ENCODE measurements at places on chromosomes 6 and 20.

DNA sequence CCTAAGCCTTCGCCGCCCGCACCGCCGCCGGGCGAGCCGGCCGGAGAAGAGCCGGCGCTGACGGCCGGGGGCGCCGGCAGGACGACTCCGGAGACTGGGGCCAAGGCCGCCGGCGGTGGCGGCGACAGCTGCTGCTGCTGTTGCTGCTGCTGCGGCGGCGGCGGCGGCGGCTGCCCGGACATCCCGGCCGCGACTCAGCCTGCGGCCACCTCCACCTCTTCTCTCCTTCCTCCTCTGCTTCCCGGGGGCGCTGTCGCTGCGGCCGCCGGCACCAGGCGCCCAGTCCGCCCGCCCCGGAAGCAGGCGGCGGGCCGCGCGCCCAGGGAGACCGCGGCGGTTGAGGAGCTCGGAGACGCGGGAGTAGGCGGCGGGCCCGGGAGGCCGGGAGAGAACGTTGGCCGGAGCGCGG lies 307 bp downstream of the RANBP9 start:
- peak; percentile 78 for DNase-seq

DNA sequence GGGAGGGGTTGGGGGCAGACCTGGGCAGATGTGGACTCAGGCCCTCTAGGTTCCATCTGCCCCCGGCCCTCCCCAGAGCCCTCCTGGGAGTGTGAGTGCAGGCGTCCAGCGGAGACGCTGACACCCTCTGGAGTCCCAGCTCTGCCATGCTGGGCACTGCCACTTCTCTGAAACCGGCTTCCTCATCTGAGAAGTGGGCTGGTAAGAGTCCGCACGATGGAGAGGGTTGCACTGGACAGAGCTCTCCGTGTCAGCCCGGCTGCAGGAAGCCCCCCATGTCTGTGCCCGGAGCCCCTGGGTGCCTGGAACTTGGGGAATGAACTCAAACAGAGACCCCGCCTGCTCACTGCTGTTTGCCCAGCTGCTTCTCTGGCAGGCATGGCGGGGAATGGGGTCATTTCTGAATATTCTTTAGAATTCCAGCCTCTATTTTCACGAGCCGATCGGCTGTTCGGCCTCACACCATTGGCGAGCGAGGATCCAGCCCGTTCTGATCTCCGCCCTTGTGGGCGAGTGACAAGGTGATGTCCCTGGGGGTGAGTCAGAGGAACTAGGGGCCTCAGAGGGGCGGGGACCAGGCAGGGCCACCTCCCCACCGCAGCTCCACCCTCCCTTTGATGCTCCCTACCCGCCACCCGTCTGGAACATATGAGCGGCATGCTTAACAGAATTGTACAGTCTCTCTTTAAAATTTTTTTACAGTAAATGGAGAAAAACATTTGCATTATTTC lies 47.8 kb upstream of the GATA5 start:
- no peak for DNase-seq

GRCh38 chr6:36360241-36361054 lies 23.8 kb upstream of the BNIP5 start:
- DNase-seq: peak; percentile 61

DNA sequence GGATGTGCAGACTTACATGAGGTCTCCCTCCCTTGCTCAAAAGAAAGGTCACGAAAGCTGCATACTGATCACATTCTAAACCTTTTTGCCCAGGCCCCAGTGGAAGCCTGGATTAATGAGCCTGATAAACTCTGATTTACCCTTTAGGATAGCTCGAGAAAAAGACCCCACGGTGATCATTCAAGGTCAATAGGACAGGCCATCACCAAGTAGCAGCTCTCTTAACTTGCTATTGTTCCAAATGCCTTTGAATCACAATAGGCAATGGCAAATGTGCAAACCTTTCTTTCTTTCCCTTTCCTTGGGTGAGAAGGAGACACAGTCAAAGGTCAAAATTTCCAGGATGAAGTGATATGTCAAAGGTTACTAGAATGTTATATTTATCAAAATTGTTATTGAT lies 327.3 kb downstream of the HDGFL1 start:
- no peak for DNase-seq

DNA sequence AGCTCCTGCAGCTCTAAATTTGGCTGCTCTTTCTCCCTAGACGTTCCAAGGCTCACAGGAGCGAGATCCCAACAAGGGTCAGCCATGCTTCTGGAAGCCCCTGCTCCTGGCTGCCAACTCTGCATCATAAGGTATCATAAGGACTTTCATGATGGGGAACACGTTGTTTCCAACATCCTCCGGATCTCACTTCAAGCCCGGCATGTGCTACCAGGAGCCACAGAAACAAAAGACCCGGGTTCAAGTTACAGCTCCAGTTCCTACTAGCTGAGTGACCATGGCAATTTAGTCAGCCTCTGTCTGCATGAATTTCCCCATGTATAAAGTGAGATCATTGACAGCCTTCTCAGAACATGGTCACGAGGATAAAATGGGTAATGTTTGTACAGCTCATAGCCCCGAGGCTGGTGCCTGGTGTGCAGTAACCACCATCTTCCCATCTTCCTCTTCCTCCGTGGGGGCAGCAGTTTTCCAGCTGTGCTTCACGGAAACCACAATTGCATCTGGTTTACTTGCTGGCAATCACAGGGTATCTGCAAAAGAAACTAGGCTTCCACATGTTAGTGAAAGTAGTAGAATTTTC lies 209.0 kb upstream of the ECI2 start:
- no peak for DNase-seq

DNA sequence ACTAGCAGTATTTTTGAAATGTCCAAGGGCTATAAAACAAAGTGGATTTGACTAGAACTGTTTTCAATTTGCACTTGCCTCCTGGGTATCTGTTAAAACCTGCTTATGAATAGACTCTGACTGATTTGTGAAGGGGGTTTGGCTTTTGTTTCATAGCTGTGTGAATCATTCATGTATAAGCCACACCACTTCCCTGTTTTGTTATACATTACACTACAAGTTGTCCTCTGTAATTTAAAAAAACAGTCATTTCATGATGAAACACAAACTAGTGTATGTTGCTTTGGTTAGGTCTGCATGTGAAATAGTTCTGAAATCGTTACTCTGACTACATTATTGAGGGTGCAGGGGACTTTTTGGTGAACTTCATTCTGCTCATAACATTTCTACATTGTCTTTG lies 121.7 kb downstream of the NKAIN2 start:
- no peak for DNase-seq

DNA sequence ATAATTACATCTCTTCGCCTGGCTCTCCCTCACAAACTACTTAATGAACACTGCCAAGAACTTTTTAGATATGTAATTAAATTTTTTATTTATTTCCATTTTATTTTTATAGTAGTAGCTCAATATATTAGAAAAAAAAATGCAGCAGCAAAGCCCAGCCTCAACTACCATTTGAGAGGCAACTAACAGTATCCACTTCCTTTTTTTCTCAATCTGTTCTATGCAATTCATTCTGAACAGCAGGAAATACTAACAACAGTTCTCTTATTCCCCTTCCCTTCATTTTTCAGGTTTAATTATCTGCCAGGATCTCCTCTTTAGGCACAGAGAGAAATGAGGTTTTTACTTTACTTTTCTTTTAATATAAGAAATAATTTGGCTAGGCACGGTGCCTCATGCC lies 112.7 kb downstream of the ZNF217 start:
- DNase-seq: no peak

GRCh38 chr6:152170702-152171667 lies 363.5 kb downstream of the ESR1 start:
- DNase-seq: peak; percentile 57

DNA sequence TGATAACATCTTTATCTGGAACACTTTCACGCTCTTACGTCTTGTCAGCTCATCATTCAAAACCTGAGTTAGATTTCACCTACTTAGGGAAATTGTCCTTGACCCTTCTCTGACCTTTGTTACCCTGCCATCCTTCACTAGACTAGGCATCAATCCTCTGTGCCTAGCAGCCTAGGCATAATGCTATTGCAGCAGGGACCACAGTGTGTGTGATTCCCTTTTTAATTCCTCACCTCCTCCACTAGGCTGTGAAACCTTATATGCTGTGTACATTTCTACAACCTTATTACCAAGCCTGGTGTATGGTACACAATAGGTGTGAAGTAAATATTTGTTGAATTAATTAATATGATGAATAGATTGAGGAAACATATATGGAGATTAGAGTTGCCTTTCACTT lies 66.7 kb upstream of the DEFB112 start:
- DNase-seq: no peak

DNA sequence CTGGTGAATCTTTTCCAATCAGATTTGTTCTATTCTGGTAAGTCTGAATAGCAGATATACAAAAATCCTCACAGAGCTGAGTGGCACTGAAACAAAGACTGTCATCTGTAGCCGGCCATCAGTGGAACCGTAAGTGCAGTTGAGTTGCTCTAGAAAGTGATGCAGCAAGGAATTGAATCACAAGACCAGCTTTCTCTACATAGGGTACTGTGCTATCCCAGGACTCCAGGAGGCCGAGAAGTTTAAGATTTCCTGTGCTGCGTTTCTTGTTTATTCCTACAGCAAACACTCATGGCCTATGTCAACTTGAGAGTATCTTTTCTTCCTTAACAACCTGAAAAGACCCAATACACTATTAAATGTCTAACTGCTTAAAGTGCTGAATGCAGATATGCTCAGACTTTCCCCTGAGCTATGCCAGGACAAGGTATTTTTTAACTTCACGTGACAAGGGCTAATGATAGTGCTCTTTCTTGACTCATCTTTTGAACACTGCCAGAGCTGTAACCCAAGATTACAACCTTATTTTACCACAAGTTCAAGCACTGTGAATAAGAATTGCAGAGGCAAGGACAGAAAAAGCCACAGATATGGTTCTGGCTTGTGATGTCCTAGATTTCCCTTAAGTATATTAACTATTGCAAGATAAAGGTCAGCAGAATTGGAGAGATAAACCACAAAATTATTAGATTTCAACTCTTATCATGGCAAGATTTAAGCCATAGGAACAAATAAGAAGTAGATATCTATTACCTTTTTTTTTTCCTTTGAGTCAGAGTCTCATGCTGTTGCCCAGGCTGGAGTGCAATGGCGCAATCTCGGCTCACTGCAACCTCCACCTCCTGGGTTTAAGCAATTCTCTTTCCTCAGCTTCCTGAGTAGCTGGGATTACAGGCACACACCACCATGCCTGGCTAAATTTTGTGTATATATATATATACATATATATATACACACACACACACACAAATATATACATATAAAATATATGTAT lies 71.6 kb downstream of the GJA1 start:
- no peak for DNase-seq

GRCh38 chr6:21263531-21264287 lies 329.8 kb upstream of the SOX4 start:
- DNase-seq: no peak

DNA sequence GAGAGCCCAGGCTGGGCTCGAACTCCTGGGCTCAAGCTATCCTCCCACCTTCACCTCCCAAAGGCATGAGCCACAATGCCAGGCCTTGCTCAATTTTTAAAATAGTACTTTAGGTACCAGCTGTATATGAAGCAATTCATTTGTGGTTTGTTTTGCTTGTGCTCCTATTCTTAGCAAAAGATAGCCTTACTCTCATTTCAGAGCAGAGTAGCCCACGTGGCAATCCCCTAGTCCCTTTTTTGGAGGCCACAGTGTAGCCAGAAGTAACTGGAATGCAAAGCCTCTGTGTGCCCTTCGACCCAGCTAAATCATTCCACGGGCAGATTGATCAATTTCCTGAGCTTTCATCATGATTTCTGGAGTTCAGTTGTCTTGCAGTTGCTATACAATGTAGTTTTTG lies 372.2 kb downstream of the NRN1 start:
- DNase-seq: no peak

DNA sequence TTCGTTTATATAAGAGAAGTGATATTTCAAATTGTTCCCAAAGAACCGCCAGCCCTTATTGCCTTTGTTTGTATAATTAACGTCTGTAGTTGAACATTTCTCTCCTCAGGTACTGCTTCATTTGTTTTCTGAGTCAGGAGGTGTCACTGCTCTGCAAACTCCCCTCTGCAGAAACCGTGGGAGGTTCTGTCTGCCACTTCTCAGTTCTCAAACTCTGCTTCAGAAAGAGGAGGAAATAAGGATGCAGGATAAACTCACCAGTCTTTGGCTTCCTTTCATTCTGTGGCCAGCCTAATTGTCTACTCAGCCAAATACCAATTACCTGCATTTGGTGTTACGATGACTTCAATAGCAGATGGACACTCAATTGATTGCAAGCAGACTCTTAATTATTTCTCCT lies 149.8 kb downstream of the PAK5 start:
- no peak for DNase-seq

- no peak for DNase-seq
Measured at GRCh38 chr20:33211817-33212424, 5.2 kb upstream of the BPIFA3 start.

DNA sequence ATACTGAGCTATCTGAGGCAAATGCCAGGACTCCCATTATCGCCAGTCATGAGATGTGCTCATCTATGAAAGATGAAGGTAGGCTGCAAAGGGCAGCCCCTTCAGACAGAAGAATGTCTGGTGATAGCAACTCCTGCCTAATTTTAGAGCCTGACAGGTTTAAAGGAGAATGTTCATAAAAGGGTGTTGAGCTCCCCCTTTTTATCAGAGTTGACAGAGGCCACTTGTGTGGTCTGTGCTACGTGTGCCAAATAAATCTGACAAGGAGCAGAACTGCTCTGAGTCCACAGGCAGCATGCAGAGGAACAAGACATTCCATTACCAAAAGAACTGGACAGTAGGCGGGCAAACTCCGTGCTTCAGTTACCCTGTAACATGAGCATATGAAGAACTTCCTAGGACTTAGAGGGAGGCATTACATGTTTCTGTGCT lies 101.8 kb downstream of the PREP start:
- no peak for DNase-seq

DNA sequence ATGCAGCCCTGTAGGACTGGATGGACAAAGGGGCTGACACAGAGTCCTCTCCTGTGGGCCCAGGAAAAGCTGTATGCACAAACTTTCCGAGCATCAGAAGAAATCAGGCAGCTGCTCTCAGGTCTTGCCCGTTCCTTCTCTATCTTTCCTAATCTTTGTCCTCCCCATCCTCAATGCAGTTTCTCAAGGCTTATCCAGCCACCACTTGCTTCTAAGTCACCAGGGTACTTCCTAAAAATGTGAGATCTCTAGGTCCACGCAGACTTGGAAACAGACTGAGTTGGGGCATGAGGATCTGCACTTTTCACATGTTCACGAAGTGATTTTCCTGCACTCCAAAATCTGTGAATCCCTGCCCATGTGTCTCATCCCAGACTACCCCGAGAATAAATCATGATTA lies 394.5 kb upstream of the SLC35B3 start:
- DNase-seq: no peak

DNA sequence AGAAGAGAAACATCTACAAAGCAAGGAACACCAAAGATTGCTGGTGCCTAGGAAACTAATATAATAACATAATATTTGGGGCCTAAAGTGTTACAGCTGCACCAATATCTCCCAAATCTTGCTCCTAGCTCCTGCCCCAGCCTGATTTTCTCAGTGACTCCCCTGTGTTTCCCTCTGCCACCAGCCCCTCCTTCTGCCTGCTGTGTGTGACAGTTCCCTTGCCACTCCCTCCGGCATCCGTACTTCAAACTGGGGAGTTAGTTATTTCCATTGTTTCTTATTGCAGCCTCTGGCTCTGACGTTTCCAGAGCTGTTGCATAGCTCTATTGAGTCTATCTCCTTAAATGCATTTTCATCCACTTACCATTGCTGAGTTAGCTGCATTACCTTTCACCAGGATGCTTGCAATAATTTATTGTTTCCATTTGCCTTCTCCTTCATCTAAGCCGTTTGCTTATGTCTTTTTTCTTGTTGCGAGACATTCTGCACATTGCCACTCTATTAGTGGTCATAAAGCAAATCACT lies 43.1 kb downstream of the ESR1 start:
- DNase-seq: no peak
